Endodermal cell (in vitro differentiated cells): ENCODE measurements at places on chromosomes 7 and 10. TPM values are rescaled to one million over a fixed set of nuclear protein-coding genes. Genes with fewer than 3 reads are reported as not detected.

Gene HOXA1
- total RNA-seq: not detected in 3 replicates

Gene KLF14
- total RNA-seq: not detected in 3 replicates

Gene PAX4
- total RNA-seq: 0.24 TPM in 1 of 2 replicates, not detected in the other

Gene DLX6
- total RNA-seq: 0.21 to 0.52 TPM in 2 of 3 replicates, not detected in the other

Gene HMX3
- not detected in 3 replicates for total RNA-seq
